ENCODE measurements at places on chromosomes 2 and 18.

DNA sequence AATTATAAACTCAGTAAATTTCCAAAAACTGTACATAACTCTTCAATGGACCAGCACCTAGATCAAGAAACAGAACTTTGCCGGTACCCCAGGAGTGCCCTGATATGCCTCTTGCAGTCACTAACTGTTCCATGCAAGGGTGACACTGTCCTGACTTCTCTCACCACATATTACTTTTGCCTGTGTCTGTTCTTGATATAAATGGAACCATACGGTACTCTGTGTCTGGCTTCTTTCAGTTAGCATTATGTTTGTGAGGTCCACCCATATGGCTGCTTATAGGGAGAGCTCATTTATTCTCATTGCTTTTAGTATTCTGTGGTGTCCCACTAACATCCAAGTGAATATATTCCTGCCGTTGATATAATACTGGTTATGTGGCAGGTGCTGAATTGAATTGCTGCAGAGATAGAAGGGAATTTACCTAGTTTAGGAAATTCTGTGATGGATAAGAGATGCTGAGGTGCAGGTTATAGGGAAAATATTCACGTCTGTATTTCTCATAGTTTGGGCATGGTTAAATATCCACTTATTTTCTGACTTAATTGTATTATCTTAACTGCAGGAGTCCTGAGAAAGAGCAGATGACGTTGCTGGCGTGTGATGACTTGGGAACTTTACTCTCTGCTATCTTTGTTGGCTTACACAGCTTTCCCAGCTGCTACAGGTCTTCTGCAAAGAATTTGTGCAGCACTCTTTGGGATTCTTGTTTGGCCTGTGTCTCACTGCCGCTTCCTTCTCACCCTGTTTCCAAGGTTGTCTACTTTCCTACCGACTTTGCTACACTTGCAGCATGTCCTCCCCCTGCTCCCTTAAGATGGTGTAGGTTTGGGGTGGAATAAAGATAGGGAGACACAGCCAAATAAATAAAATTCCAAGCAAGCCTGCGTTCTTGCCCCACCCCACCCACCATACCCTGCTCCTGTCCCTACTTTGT lies 107.9 kb downstream of the MAP4K4 start:
- DNase-seq = no peak

DNA sequence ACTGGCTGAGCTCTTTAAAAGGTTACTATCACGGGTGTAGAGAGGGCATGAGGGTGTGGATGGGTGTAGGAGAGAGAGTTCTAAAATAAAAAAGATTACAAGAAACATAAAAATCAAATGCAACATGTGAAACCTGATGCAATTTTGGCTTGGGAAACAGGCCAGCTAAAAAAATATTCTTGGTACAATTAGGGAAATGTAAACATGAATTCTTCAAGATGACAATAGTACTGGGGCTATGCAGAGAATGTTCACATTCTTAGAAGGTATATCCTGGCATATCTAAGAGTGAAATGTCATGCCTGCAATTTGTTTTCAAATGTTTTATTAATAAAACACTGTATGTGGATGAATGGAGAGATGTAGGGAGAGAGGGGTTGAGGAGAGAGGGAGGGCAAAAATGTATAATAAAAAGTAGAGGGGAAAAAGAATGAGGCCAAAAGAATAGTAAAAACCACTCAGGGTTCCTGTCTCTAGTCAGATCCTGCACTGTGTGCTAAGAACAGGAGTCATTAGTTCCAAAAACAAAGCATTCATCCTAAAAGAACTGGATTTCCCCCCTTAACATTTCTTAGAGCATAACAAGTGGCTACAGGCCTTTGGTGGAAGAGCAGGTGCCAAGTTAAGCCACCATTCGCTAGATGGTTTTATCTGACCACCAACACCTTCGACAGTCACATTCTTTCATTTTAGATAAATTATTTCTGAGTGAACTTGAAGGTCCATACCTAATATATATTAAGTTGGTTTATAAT lies 77.3 kb downstream of the LPIN2 start:
- DNase-seq = no peak

- DNase-seq = no peak
Observed at GRCh38 chr2:237044281-237044680, 41.4 kb upstream of the COPS8 start.

- no peak for DNase-seq
Observed at GRCh38 chr2:69097148-69097610, 84.2 kb downstream of the ANTXR1 start.

Data from stimulated activated CD4-positive, alpha-beta T cell treated with anti-CD3 and anti-CD28 coated beads, Interleukin-15, amount 100 ng/mL, for 24 hours (primary cell).